ENCODE measurements at places on chromosomes 4 and X.

- no peak for DNase-seq
Measured at GRCh38 chrX:319579-320125, 1.1 kb upstream of the GTPBP6 start.

- no peak for DNase-seq
Measured at GRCh38 chr4:102586002-102586643, 85.0 kb downstream of the NFKB1 start.

DNA sequence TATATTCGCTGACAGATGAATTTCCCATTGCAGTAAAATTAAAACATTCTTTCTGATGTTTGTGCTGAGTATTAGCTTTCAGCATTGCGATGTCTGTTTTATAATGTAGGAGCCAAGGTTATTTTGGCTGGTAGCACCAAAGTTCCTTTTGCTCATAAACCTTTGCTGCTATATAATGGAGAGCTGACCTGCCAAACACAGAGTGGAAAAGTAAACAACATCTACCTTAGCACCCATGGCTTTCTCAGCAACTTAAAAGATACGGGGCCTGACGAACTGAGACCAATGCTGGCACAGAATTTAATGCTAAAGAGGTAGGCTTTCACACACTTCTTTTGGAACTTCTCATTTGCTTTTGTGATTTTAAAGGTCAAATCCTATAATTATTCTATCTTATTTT lies 46.0 kb downstream of the WDR19 start:
- DNase-seq: no peak

DNA sequence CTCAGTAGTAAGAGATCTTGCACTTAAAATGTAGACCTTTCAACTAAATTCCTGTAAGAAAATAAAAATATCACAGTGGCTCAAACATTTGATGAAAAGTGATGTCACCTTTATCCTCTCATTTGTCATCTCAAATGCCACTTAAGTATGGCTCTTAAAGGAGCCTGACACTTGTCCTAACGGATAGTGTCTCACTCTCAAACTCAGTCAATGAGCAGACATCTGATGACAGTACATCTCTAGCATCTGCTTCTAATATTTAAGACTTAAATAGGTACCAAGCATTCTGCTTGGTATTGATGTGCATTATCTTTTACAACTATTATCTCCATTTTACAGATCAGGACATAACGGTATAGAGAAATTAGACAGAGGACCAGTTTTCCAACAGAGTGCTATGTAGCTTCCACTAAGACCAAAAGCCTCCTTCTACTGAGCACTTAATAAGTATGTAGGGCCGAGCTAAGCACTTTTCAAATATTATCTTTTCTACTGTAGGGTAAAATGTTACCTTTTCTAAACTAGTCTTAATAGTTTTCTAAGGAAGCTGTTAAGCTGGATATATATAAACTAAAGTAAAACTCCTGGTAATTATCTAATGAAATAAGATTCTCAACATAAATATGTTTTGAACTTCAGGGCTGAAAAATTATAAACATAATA lies 110.2 kb downstream of the PDE5A start:
- no peak for DNase-seq

DNA sequence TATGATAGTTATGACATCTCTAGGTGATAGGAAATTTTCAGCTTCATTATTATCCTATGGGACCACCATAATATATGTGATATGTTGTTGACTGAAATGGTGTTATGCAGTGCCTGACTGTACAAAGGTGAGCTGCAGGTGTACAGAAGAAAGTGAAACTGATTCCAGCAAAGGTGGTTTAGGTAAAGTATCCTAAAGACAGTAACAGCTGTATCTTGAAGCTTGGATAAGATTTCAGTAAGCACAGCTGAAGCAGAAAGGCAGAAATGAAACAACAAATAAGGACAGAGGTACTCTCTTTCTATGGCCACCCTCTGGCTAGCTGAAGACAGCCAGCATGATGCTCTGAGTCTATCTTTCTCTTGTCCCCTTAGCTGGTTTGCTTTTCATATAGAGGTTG lies 30.0 kb upstream of the PGK1 start:
- no peak for DNase-seq

All from CD4-positive, alpha-beta T cell treated with Interleukin-1 beta for 1 hour (primary cell).